Ureter (tissue), 1 donor: ENCODE measurements at places on chromosomes 7 and 10.

- DNase-seq, result no peak
Observed at GRCh38 chr10:81157681-81158080, 620.0 kb downstream of the SH2D4B start.

GRCh38 chr10:45371560-45371959, 2.5 kb upstream of the ALOX5 start:
- no peak for DNase-seq

DNA sequence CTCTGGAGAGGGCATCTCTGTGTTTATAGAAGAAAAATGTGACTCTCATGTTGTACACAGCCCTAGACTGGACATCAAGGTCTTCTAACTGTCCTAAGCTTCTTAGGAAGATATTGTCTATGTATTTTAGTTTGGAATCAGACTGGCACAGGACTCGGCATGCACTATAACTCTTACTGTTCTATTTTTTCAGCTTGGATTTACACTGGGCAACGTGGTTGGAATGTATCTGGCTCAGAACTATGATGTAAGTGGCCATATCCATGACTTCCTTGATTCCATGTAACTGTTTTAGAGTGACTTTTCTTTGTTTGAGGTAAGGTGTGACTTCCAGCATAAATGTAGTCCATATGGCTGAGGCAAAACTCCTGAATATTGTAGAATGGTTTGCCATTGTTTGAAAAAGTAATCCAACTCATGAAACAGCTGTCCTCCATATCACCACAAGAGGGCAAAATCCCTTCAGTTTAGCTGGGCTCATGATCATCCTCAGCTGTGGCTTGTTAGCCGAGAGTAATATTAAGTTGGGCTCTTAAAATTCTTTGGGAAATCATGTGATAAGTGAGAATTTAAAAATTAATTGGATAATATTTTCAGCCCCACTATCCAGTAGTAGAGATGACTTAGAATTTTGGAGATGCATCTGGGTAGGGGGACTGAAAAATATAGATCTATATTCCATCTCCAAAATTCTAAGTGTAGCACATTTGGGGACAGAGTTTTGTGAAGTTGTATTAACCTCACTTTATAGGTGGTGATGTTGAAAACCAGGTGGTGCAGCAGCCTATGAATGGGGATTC, 10.4 kb downstream of the STMP1 start:
- no peak for DNase-seq

- no peak for DNase-seq
Observed at GRCh38 chr7:73446682-73447081, 13.1 kb downstream of the FZD9 start.

GRCh38 chr10:32970910-32971309, 12.9 kb upstream of the ITGB1 start:
- no peak for DNase-seq

DNA sequence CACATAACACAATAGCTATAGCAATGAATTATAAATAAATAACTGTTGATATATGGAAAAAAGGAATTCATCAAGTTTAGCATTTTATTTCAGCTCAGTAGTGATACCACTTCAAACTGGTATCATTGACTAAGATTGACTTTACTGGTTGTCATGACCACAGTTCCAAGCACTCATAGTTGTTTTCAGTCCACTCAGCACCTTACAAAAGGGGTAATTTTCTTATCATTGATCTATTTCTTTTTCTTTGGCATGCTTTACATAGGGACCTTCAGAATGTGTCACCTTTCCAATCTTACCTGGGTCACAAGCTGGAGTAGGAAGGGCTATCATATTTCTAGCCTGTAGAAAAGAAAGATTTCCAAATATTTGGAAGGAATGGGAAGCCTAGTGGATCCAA, 275.5 kb upstream of the TMEM229A start:
- DNase-seq, result no peak

- no peak for DNase-seq
Observed at GRCh38 chr10:77392851-77393250, 244.8 kb downstream of the KCNMA1 start.

DNA sequence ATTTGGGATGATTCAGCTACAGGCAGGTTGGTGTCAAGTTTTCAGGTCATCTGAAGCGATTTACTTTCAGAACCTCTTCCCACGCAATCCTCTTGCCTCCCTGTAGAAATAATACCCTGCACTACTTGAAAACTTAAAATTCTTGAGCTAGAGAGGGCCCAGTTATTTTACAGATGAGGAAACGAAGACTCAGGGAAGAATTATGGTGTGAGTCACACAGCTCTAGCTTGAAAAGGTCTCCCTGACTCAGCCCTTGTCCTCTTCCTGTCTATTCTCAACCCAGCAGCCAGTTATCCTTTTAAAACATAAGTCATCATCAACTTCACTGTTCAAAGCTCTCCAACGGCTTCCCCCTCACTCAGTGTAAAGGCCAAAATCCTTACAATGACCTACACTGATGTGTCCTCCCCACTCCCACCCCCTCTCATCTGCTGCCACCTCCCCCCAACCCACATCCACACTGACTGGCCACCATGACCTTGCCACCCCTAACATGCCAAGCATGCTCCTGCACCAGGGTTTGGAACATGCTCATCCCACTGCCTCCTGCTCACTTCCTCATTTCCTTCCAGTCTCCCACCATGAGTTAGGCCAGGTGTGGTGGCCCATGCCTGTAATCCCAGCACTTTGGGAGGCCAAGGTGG, 3.4 kb downstream of the DNMBP start:
- no peak for DNase-seq

- no peak for DNase-seq
Observed at GRCh38 chr7:70356085-70356786, 758.0 kb downstream of the AUTS2 start.

DNA sequence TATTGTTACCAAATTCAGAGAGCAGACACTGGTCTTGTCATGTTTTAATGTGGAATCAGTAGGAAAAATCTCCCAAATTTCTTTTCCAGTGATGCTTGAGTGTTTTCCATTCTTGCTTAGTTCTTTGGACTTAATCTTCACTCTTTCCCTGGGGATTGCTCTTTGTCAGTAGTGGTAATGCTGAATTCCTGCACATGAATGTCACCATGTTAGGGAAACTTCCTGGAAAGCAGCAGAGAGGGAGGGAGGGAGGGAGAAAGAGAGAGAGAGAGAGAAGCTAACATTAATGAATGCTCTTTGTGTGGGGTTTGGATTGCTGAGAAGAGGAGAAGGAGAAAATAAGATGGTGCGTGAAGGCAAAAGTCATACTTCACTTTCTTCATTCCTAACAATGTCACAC, 295.3 kb upstream of the COBL start:
- DNase-seq, result no peak

- no peak for DNase-seq
Observed at GRCh38 chr7:70132852-70133690, 534.8 kb downstream of the AUTS2 start.

- DNase-seq, result no peak
Observed at GRCh38 chr10:65284495-65285041, 1641.3 kb upstream of the LRRTM3 start.

- no peak for DNase-seq
Observed at GRCh38 chr7:120996988-120997345, 8.5 kb downstream of the CPED1 start.

DNA sequence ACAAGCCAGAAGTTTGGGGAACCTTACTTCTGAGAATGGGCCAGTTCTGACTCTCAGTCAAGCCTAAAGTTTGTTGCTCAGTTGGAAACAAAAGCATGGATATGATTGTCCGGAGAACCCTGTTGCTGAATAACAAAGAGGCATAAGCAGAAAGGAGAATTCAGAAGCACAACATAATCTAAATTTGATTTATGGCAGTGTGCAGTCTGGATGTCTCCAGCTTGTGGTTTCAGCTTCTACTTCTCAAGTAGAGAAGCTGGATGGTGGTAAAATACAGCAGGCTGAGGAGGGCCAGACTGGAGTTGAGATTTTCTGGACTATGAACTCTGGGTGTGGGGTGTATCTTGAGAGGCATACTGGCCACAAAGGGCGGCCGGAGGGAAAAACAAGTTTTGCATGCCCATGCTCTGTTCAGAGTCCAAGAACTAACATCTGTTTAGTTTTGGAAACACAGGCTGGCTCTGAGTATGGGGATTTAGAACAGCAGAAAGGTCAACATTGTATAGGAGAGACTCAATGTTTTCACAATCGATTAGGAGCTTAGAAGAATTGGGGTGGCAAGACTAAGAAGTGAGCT, 592.9 kb downstream of the CNTNAP2 start:
- DNase-seq, result no peak

DNA sequence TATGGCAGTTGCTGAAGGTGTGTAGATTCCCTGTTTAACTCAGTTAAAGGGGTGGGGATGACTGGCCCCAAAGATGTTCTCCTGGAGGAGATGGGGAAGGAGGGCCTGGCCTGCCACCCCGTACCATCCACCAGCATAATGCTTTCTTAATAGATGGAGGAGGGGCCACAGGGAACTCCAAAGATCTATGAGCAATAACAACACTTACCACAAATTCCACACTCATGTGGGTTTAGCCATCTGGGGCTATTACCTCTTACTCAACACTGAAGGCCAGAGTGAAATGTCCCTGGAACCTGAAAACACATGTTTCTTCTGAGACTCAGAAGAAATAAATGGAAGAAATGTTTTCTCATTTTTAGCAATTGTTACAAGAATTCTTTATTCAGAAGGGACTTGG, 259.0 kb downstream of the CXCL12 start:
- DNase-seq, result no peak

GRCh38 chr10:93838278-93838677, 55.5 kb upstream of the SLC35G1 start:
- no peak for DNase-seq

- peak; percentile 61 for DNase-seq
Observed at GRCh38 chr10:29736366-29737073, 101.7 kb upstream of the SVIL start.

- no peak for DNase-seq
Observed at GRCh38 chr10:1938317-1938716, 201.0 kb upstream of the ADARB2 start.

DNA sequence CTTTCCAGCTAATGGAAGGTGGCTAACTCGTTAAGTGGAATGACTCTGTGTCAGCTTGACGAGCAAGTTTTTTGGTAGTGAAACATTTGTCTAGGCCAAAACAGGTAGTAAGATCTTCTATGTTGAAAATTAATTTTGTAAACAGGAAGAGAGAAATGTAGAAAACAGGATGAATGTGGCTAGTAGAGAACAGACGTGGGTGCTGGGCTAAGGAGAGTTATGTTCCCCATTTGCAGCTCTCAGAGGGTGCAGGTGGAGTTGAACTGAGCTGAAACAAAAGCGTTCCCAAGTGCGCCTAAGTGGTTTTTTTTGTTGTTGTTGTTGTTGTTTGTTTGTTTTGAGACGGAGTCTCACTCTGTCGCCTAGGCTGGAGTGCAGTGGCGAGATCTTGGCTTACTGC, 59.5 kb upstream of the SRPK2 start:
- DNase-seq, result no peak

GRCh38 chr7:152365982-152366603, 69.7 kb downstream of the KMT2C start:
- no peak for DNase-seq

DNA sequence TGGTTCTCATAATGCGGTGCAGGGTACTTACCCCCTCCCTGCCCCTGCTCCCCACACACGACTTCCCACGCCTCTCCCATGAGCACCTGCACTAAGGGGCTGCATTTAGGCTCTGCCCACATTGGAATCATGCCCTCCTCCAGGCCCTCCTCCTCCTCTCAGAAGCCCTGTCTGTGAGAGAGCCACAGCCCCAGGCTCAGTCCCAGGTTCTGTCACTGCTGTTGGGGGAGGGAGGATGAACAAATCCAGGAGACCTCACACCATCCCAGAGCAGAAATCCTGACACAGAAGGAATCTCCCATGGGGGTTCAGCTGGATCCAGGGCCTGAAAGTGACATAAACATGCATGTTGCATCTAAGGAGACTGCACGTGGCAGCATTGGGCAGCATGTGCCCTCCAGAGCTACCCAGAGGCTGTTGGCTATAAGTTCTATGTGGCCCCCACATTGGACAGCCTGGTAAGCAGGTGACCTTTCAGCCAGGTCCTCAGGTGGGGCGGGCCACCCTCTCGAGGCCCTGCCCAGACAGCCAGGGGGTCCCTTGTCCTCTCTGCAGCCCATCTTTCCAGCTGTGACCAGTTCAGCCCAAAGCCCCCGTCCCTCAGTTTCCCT, 1.6 kb upstream of the PILRA start:
- DNase-seq, result no peak
